ENCODE measurements at places on chromosomes 12 and 14. TPM values are rescaled to one million over a fixed set of nuclear protein-coding genes. Genes with fewer than 3 reads are reported as not detected.

Gene GSG1
- polyA plus RNA-seq, result 0.61 TPM

GRCh38 chr14:90788031-90788430 is 28.2 kb downstream of the TTC7B start:
- no peak for DNase-seq

GRCh38 chr14:24913746-24914145 is 136.2 kb downstream of the STXBP6 start:
- DNase-seq, result no peak

DNA sequence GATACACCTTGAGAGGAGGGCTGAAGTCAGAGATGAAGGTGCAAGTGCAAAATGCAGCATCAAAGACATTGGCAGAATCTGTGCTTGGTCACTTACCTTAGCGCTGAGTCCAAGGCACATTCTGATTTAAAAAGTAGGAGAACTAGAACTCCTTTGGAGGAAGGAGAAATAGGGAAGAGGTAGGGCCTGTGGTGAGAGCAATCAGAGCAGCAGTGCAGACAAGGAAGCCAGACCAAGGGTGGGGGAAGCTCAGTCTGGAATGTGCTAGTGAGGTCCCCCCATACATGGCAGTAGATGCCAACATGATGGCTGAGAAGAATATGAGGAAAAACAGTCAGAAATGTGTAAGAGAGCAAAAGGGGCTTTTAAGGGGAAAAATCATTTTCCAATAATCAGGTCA is 206.5 kb downstream of the SSPN start:
- DNase-seq, result no peak

GRCh38 chr14:99624971-99625370 is 20.0 kb upstream of the HHIPL1 start:
- no peak for DNase-seq

DNA sequence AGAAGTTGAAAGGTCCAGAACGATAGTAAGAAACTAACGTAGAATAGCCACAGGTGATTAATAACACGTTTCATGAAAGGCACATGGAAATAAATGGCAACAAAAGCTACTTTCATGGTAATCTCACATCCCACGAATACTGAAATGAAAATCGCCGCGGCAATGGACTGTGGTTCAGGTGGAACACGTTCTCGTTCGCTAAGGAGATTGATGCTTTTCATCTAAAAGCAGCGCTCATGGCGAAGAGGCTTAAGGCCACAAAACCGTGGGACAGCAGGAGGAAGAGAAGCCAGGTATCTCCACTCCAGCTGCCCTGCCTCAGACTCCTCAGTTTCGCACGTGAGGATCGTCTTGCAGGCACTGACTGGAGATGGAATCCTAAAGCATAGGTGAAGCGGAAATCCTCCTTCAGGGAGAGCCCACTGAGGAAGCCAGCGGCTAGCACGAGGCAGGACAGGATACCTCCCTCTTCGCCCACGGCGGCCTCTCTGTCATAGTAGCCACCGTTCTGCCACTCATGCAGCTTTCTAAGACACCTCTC is 696 bp upstream of the GPHN start:
- no peak for DNase-seq

Data from right renal cortex interstitium (tissue), 3 donors.